Daoy (cell line): ENCODE measurements at places on chromosomes 16 and 17. TPM values are rescaled to one million over a fixed set of nuclear protein-coding genes. Genes with fewer than 3 reads are reported as not detected.
A peak's percentile ranks its signal among the peaks of the same experiment; 100 is the strongest.

DNA sequence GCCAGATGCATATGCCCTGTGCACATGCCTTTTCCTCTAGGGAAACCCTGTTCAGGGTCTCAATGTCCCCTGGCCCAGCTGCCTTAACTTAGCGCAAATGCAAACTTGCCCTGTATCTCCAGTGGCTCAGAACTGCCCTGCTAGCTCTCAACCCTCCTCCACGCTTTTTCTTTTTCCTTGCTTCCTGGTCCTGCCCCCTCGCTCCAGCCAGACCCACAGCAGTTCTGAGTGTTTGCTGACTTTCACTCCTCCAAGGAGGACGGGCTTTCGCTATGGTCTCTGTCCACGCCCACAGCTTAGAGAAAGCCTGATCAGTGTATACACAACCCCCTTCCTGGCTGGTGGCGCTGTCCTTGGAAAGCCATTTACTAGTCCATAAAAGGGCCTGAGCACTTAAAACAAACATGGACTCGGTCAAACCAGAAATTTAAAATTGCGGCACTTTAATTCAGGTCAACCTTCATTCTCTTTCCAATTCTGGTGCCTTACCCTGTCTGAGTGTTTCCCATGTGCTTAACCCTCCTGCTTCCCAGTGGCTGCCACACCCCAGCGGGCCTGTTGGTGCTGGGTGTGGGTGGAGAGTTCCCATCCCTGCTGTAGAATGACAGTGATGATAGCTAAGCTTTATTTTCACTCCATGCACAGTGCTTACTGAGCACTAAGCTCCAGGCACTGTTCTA, 15.6 kb upstream of the TMEM98 start:
- DNase-seq: peak; percentile 73

AGRP gene
- not detected in 2 replicates for total RNA-seq

SEZ6 gene
- not detected in 2 replicates for total RNA-seq

DNA sequence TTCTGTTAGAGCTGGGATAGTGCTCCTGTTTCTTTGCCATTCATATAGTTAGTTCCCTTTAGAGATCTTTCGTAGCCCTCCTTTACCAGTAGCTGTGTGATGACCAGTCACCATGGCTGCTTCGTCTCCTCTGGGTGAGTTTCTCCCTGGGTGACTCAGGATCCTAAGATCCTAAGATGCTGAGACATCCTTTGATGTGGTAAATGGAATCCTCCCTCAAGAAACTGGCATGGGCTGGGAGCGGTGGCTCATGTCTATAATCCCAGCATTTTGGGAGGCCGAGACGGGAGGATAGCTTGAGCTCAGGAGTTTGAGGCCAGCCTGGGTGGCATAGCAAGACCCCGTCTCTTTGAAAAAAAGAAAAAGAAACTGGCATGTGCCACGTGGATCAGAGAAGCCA, 5.9 kb downstream of the PHAF1 start:
- DNase-seq: peak; percentile 77

ENPP7 gene
- total RNA-seq: not detected in 2 replicates

ETV4 gene
- total RNA-seq: 27.7 and 51.4 TPM in 2 replicates

- peak; percentile 95 for DNase-seq
Observed at GRCh38 chr17:73474370-73474988, 162.7 kb upstream of the CDC42EP4 start.

GRCh38 chr17:44749076-44749979, 9.5 kb upstream of the ADAM11 start:
- no peak for DNase-seq

DNA sequence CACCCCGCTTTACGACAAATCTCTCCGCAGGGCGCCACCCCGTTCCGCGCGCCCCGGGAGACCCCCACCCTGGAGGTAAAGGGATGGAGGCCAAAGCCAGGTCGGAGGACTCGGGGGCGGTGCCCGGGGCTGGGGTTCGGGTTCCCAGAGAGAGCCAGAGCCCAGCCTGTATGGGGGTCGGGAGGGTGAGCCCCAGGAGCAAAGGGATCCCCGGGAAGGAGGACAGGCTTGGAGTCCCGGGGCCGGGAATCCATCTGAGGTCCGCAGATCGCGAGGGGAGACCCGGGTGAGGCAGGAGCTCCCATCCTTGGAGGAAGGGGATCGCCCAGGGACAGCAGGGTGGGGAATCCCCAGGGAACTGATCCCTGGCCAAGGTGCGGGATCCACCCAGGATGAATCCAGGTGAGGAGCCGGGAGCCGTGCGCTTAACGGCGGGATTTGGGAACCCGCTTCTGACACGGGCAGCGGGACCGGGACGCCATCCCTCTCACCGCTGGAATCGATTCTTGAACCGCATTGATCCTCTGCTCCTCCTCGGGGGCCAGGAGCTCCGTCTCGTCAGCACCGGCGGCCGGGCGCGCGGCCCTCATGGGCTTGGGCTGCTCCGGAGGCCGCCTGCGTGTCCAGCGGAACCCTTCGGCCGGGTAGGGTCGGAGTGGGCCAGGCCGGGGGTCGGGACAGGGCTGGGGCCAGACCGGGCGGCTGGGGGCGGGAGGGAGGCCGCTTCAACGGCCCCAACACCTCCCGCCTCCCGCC, at the start of gene MMD:
MMD (minus strand) TSS at position 657 of the 756 bp plus-strand sequence; CDS start at position 517, 140 bp downstream.
- peak; percentile 7 for DNase-seq

- peak; percentile 41 for DNase-seq
Observed at GRCh38 chr17:27315322-27315721, 21.4 kb downstream of the WSB1 start.

DNA sequence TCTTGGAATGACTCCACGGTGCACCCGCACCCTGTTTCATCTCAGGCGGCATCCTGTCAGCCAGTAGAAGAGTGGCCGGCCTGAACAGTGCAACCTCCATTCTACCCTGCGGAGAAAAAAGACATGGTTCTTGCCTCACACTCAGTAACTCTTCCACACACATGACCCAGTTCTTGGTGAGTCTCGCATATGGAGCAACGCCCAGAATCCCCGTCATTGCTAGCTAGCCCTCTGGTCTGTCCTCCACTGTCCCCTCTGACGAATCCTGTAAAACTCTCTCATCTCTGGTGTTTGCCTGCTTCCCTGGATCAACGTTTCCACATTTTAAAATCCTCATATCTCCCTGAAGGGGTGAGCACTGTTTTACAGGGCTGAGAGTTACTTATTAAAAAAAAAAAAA, 4.2 kb upstream of the RDM1 start:
- no peak for DNase-seq

DNA sequence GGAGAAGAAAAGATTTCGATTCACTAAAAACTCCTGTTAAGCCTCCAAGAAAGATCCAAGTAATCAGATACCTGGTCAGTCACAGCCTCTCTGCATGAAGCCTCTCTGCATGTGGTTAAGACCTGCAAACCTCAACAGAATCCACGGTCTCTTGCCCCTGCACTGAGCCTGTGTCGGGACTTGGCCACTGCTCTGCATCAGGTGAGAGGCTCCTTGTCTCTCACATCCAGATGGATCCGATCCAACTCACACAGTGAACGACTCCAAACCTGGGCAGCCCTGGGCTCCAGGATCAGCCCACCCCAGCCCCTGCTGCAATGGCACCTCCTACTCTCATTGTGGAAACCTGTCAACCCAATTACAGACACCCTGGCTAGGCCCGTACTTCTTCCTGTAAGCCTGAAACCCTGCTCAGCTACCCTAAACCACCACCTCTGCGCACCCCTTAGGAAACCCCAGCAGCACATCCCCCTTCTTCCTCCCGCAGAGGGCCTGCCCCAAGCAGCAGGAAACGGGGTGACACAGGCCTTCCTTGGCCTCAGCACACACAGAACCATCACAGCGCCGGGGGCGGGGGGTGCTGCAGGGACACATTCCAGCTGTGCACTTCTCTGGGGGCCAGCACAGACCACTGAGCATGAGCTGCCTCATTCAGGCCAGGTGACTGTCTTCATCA, 129.5 kb downstream of the ANKRD11 start:
- DNase-seq: no peak

- DNase-seq: no peak
Observed at GRCh38 chr16:1966460-1966859, at the start of gene RNF151. RNF151 (plus strand) TSS chr16:1966856; CDS start chr16:1966882, 26 bp downstream.

DNA sequence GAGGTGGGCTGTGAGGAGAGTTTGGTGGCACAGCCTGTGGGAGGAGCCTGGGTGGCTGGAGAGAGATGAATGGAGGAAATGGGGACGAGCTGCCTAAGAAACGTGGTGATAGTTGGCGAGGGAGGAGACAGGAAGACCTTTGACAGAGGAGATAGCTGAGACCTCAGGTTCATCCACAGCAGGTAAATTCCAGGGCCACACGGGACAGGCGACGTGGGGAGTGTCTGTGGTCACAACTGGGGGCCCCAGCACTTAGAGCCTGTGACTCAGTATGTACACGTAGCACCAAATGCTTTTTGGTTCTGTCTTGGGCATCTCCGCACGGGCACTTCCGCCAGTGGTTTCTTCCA, 7.7 kb downstream of the MINK1 start:
- no peak for DNase-seq

DNA sequence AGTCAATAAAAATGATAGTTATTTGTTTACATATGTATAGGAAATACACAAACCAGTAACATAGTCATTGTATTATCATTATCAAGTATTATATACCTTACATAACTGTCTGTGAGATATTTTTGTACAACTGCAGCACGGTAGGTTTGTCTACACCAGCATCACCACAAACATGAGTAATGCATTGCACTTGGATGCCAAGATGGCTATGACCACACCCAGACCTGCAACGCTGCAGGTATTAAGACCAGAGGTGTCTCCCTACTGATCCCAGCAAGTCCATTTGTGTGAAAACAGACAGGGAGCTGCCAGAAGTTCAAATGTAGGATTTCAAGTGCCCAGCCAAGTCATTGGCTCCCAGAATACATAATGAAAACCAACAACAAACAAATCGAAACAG, 34.2 kb upstream of the NOS2 start:
- DNase-seq: no peak

DNA sequence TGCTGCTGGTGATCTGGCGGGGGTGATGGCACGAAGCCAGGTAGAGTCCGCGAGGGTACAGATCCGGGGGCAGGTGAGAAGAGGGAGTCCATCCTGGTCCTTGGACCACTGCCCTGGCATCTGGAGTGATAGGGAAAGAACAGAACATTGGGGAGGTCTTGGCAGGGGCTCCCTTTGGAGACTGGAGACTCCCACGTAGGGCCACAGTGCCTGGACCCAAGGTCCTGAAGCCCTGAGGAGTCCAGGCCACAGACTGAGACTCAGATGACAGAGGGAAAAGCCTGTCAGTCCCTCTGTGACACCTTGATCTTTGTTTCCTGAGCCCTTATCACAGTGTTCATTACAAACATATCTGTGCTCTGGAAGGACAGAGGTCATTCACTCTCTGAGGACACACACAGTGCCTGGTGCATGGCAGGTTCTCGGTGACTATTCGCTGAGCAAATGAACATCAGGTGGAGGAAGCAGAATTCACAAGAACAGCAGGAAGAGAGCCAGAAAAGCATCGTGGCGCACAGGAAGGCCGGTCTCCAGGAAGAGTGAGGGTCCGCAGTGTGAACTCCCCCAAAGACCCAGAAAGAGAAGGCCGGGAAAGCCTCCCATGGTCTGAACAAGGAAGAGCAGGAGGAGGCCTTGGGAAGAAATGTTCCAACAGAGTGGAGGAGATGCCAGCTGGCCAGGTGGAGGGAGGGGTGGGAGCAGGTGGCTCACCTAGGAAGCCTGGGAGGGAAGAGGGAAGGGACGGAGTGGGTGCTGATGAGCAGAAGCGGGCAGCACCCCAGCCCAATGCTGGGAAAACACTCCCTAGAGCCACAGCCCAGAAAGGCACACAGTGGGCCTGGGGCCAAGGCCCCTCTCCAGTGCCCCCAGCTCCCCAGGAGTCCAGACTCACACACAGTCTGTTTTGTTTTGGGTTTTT, 20.5 kb downstream of the PEMT start:
- DNase-seq: no peak

DRC7 gene
- not detected in 2 replicates for total RNA-seq

BRIP1 gene
- total RNA-seq: 28.5 and 33.3 TPM in 2 replicates

DNA sequence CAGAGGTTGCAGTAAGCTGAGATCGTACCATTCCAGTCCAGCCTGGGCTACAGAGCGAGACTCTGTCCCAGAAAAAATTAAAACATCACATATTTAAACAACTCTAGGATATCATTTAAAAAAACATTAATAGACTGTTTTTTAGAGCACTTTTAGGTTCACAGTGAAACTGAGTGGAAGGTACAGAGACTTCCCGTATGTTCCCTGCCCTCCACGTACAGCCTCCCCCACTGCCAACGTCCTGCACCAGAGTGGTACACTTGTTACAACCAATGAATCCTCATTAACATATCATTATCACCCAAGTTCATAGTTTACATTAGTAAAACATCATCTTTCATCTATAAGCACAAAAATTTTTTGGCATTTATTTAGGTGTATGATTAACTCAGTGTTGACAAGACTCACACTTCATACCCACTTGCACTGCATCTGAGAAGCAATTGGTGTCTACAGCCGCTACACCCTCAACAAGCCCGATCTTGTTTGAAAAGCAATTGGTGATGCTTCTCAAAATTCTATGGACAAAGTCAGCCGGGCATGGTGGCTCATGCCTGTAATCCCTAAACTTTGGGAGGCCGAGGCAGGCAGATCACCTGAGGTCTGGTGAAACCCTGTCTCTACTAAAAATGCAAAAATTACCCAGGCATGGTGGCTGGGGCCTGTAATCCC, 39.9 kb upstream of the STH start:
- DNase-seq: no peak

DNA sequence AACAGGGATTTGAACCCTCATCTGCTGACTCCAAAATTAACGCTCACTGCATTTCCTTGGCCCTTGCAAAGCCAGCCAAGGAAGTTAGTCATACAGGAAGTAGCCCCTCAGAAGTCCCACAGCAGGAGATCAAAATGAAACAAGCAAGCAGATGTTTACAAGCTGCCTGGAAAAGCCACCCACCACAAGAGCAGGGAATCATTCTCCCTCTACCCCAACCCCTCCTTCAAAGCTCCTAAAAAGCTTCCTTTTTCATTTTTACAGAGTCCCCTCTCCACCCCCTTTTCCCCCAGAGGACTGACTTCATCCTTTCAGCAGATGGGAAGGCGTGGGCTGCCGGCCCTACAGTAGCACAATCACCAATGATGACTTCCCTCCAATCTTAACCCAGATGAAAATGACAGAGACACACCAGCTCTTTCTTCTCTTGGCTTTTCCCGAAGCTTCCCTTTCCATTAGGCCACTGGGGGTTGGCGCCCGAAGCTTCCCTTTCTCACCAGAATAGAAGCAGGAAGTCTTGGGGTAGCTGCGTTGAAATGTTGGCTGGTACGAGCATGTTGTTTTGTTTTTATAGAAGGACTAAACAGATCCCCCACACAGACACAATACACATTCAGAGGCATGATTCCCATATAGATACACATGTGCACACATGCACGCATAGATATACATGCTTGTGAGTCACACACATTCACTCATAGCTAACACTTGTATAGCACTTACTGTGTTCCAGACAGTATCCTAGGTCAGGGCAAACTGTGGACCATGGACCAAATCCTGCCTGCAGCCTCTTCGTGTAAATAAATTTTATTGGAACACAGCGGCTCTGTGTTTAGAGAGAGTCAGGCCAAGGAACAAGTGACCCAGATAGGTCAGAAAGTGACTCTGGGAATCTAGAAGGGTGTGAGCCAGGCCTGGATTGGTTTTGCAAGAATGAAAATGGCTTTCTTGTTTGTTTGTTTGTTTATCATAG, 17.4 kb downstream of the ITPRIPL2 start:
- DNase-seq: peak; percentile 87

DNA sequence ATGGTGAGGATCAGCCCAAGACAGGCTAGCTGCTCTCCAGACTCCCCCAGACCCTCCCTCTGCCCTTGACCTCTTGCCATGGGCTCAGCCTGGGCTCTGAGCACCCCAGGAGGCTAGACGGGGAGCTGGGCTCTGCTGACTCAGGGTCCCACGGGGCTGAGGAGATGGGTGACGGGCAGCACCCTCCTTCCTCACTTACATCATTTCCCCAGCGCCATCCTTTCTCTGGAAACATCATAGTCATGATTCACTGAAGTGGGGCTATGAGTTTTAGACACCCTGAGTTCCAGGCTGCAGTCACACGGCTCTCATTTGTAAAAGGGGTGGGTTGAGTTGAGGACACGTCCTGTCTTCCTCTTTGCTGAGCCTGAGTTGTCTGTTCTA, 3.0 kb upstream of the ITGAX start:
- DNase-seq: peak; percentile 18
